NCI-H345 (cell line): ENCODE measurements at places on chromosomes 4 and X.

DNA sequence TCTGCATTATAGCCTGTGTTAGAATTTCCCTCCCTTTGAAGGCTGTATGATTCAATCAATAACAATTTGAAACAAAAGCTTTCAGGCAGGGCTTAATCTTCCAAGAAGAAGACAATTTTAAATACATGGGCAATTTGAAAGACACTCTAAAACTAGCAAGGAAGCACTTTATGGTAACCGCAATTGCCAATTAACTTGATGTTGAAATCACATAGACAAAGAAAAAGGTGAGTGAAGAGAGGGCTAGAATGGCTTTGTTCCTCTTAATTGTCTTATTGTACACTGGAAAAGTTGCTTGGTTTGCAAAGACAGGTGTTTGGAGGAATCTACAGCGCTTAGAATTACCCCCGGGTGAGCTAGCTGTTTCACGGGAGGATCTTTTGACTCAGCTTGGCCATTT, 74.4 kb upstream of the PRKX start:
- DNase-seq = no peak

GRCh38 chr4:7253837-7254236, 61.5 kb downstream of the SORCS2 start:
- no peak for DNase-seq

DNA sequence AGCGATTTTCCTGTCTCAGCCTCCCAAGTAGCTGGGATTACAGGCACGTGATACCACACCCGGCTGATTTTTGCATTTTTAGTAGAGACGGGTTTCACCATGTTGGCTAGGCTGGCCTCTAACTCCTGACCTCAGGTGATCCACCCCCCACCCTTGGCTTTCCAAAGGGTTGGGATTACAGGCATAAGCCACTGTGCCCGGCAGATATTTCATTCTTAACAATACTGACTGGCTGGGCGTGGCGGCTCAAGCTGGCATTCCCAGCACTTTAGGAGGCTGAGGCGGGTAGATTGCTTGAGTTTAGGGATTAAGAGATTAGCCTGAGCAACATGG, 1.3 kb downstream of the PQBP1 start:
- no peak for DNase-seq

DNA sequence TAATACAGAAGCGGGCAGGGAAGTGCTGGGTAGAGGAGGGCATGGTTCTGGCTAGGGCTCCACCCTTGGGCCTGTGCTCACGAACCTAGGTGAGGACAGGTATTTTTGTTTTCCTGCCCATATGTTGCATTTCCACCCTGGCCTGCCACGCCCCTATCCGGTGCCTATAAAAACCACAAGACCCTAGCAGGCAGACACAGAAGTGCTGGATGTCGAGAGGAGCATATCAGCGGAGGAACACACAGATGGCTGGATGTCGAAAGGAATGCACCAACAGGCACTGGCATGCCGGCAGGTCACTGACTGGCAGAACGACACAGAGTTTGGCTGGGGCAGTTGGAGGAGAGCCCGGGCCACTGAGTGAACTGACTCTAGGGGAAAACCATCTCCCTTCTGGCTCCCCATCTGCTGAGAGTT, 316.6 kb upstream of the BOD1L1 start:
- no peak for DNase-seq

DNA sequence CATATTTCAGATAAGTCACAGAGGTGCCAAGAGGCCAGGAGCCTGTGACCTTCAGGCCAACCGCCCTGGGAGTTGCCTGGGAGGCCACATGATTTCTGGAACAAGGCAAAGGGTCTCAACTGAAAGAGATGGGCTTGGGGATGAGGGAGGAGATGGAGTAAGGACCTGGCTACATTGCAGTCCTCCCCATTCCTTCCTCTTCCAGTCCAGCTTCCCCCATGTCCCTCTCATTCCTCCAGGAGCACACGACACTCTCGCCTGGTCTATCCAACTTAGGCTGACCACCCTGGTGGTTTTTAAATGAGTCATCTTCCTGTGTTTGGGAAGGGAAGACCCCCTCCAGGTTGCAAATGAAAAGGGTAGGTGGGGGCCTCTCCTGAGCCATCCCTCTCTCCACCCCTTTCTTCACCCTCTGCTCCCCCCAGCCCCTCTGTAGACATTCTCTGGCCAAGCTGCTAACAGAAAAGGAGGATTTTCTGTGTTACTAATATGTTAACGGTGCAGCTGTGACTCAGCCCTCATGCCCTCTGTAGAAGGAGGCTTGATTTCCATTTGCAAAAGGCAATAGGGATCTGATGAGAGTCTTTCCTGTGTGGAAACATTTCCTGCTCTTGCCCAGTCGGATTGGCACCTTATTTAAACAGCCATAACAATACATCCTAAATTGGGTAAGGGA, 79.2 kb downstream of the RTL5 start:
- DNase-seq = no peak

GRCh38 chrX:154718616-154719015, 32.3 kb downstream of the GAB3 start:
- DNase-seq = no peak

- no peak for DNase-seq
These were observed 158.2 kb downstream of the COX18 start for GRCh38 chr4:72911316-72911715.
